ENCODE measurements at places on chromosomes 6 and 20. TPM values are rescaled to one million over a fixed set of nuclear protein-coding genes. Genes with fewer than 3 reads are reported as not detected.

The COL9A1 gene
- not detected for total RNA-seq

The PCSK2 gene
- 23.1 TPM for total RNA-seq

The DPPA5 gene
- total RNA-seq: not detected

The SCRT2 gene
- not detected for total RNA-seq

DNA sequence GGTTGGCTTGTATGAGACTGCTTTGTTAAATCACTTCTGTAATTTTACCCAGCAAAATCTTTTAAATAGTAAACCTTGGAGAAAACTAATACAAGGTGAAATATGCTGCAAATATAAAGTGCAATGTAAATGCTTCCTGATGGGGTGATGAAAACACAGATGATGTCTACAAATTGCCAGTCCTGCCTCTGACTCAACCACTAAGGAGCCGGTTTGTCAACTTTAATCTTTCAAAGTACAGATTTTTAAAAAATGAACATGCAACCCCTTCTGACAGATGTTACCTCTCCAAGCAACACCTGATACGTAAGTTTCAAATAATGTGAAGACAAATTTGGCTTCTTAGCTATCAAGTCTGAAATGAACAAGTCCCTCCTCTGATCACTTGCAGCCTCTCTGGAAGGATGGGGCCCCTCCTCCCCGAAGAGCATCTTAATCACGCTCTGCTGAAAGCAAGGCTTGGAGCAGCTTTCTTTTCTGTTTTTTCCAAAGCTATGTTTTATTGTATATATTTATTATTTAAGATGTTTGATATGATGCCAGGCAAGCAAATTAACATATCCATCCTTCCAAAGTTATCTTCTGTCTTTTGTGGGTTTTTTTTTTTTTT, 196.0 kb downstream of the MYLK4 start:
- DNase-seq: no peak

- DNase-seq: no peak
Measured at GRCh38 chr6:130896249-130896648, 69.0 kb downstream of the SMLR1 start.

DNA sequence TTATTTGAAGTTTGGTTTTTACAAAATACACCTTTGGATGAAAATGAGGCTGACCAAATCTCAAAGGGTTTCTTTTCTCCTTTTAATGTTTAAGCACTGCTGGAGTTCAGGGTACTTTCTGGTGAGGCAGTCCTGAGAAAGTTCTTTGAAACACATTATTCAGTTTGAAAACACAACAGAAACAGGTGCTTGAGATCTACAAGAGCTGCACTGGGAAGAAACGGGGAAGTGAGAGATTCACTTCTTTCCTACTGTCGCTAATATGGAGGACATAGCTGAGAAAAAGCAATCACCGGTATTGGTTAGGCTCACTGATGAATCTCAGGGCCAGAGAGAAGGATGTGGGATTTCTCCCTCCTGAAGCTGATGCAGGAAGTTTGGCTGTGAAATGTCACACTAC, 22.9 kb upstream of the TMEM170B start:
- DNase-seq: no peak

DNA sequence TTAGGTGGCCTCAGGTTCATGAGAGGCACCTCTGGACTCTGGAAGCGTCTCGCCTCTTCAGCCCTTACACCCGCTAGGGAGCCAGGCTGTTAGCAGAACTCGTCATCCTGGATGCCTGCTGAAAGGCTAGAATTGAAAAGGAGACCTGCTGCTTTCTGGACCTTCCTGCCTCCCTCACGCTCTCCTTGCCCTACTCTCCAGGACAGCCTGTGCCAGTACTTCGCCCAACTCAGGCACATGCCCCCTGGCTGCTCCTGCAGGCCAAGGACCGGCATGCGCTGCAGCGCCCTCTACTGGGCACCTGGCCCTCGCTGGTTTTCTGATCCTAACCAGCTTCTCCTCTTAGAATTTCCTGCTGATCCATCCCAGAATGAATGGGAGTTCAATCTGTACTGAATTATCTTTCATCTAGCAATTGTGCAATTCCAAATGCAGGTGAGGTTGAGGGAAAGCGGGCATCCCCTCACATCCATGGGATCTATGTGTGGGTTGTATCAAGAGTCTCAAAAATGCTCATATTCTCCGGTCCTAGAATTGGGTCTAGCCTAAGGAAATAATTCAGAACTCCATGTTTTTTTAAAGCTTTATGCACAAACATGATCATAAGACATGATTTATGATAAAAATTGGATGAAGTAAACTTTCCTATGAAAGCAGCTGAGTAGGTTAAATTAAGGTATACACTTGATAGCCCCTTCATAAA, 78.0 kb downstream of the PTPN1 start:
- DNase-seq: no peak

DNA sequence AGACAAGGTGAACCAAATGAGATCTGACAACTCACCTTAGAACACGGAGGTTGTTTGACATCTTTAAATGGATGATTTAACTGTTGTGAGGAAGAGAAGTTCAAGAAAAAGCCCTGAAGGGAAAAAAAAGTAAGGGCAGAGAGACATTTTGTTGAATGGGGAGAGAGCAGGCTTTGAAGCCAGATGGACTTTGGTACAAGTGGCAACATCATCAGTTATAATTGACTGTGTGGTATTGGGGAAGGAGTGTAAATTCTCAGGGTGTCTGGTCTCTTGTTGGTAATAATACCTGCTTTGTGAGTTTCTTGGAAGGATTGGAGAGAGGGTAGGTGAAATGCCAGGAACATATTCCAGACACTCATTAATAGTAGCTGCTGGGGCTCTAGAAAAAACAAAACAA, 21.6 kb downstream of the OGFRL1 start:
- DNase-seq: no peak

- no peak for DNase-seq
Measured at GRCh38 chr6:166259296-166259977, 48.8 kb downstream of the PRR18 start.

All from suprapubic skin (tissue), 4 donors.